ENCODE measurements at places on chromosomes 3 and 15.

DNA sequence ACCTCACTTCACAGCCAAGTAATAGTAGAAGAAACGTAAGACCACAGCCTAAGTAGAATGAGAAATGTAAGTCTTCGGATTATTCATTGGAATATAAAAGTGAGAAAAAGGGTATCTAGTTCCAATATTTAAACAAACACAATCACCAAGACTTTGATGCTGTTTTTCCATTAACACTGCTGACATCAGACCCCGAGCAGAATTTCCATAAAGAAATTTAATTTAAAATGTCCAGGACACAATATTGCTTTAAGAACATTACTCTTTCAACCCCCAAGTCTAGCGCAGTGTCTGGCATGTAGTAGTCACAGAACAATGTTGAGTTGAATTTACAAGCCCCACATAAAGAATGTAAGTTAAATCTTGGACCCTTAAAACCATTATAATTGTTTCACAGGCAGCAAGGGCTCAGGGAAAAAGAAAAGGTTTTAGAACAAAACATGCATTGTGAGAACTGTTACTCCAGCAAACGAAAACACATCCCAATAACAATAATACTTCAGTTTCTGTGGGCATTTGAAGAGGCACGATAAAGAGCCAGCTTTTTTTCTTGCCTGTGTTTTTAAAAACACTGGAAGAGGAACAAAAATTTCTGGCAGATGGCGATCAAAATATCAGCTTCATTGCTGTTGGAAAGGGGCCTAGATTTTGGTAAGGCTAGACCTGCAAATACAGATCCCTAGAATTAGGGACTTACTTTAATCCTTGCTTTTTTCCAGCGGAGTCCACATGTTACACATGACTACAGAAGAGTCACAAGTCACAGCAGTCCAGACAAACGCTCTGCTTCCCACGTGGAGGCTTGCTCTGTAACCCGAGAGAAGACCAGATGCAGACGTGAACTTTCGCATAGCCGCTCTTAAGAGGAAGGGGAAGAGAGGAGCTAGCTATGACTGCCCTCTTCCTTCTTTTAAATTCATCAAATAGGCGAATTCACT is 77.9 kb upstream of the IGSF10 start:
- no peak for DNase-seq

DNA sequence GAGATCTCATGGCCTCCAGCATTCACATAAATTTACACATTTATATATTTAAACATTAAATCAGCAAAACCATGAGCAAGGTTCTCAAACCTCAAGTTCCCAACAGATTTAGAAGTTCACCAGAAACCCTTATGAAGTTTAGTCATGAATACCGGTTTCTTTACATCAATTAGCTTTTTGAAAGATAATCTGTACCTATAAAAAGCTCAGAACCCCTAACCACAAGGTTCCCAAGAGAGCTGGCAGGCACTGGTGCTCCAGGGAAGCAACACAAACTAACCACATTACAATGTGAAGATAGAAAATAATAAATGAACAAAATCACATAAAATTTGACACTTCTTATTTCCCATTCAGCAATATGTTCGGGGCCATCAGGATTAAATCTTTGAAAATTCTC is 150.9 kb downstream of the FBN1 start:
- no peak for DNase-seq

GRCh38 chr3:50156549-50157493 is 1.7 kb downstream of the SEMA3F start:
- no peak for DNase-seq

- no peak for DNase-seq
These were observed 355.0 kb upstream of the CFAP20DC start for GRCh38 chr3:59404851-59405250.

DNA sequence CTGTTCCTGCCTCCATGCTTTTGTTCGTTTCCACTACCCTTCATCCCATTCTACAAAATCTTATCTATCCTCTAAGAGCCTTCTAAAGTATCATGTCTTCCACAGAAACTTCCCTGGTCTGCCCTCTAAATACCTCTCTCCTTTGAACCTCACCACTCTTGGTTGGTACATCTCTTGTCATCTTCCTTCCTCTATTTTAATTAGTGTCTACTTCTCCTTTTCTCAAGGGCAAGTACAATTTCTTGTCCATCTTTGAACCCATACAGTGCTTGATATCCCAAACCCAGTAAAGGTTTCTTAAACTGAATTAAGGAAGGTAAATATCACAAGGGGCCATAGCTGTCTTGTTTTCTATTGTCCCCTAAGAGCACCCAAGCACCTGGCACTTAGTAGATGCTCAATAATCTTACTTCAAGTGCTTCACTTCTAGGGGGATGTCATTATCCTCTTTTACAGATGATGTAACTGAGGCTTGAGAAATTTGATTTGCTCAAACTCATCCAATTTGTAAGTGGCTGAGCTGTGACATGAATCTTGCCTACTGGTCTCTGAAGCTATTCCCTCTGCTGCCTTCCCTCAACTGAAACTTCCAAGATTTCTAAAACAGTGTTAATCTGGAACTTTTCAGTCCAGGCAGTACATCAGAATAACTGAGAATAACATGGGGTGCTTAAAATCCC is 2.6 kb upstream of the DAPK2 start:
- no peak for DNase-seq

DNA sequence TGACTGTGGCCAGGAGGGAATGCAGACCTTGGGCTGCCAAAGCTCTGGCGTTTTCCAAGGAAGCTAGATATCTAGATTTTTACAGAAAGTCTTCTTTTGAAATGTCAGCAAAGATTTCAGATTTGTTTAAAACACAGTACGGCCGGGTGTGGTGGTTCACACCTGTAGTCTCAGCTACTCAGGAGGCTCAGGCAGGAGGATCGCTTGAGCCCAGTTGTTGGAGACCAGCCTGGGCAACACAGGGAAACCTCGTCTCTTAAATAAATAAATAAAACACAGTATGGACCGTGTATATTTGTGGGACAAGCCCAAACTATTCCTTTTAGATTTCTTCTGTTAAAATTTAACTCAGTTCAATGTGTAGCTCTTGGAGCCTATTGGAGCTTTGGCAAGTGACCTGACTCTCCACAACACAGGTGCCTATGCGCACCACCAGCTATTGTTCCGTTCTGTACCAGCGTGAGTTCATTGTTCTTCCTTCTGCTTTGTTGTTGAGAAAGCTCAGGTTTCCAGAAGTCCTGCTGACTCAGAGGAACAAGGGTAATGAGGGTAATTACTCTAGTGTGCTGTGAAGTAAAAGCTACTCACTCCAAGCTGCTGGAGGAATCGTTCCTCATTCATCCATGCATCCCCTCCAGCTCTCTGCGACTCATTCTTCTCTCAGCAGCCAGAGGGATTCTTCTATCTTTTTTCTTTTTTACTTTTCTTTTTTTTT is 73.1 kb upstream of the SLC6A6 start:
- DNase-seq, result no peak

DNA sequence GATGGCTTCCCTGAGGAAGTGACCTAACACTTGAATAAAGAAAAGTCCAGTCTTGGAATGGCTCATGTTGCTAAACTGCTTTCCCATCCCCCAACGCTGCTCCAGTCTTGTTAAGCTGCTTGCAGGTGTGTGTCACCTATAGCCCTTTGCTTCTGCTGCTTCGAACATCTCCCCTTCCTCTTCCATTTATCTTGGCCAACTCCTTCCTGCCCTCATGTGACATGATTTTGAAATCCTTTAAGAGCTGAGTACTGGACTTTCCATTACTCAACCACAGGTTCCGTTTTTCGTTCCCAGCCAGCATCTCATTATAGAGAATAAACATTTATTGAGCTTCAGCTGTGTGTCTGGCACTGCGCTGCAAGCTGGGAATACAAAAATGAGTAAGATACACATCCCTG is 1.7 kb downstream of the ATG7 start:
- DNase-seq, result no peak

GRCh38 chr15:44058126-44058525 is 136.9 kb downstream of the FRMD5 start:
- no peak for DNase-seq

DNA sequence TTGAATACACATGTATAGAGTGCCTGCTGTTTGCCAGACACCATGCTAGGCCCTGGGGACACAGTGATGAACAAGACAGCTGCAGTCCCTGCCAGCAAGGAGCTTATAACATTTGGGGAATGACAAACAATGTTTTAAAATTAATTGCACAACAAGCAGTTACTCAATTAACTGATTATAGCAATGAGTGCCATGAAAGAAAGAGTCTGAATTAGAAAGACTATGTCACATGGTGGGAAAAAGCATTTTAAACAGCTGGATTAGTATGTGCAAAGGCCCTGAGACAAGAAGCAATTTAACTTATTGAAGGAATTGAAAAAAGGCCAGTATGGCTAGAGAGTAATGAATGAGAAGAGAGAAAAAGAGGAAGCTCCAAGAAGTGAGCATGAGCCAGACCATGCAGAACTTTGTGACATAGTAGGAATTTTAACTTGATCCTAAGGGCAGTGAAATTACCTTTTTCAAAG is 64.5 kb upstream of the PLXNA1 start:
- no peak for DNase-seq

DNA sequence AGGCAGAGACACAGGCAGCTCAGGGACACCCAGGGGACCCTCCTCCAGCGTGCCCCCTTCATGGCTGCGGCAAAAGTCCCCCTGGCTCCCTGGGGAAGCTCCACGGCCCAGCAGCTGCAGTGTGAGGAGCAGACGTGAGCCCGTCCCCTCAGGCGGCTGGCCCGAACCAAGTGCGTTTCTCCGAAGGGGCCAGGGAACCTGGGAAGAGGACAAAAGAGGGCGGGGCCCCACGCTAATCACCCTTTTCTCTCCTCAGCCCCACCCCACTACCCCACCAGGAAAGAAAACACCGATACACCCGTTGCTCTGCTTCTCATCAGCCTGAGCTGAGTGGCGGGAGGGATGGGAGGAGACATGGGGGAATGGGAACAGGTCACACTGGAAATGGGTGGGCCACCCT is at the start of gene MUC4:
MUC4 (minus strand) TSS at position 174 of the 400 bp plus-strand sequence; CDS start at position 62, 112 bp downstream.
- DNase-seq, result no peak

- no peak for DNase-seq
These were observed 376.0 kb upstream of the ALCAM start for GRCh38 chr3:104990758-104991157.

DNA sequence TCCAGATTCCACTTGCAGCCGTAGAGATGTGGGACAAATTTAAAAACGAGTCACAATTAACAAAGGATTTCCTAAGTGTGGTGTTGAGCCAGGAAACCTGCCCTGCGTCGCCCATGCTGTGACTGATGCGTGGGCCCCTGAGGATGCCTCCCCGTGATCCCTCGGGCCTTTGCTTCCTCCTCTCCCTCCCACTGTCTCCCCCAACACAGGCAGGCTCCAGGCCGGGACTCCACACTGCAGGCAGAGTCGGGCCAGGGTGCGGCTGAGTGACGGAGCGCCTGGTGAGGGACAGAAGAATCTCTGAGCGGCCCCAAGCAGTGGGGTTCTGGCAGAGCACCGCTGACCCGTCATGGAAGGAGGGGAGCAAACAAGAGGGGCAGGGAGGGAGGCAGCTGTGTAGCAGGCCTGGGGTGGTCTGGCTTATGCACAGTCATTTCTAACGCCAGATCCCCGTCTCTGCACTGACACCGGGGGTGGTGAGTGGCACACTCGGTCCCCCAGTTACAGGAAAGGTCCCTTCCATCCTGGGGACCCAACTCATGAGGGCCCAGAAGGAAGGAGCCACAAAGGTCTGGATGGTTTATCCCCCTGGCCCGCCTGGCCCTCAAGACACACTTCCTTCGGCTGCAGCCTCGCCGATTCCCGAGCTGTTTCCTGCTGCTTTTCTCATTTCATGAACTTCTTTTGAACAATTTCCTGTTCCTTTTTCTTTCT is 91.0 kb downstream of the XXYLT1 start:
- DNase-seq, result no peak

DNA sequence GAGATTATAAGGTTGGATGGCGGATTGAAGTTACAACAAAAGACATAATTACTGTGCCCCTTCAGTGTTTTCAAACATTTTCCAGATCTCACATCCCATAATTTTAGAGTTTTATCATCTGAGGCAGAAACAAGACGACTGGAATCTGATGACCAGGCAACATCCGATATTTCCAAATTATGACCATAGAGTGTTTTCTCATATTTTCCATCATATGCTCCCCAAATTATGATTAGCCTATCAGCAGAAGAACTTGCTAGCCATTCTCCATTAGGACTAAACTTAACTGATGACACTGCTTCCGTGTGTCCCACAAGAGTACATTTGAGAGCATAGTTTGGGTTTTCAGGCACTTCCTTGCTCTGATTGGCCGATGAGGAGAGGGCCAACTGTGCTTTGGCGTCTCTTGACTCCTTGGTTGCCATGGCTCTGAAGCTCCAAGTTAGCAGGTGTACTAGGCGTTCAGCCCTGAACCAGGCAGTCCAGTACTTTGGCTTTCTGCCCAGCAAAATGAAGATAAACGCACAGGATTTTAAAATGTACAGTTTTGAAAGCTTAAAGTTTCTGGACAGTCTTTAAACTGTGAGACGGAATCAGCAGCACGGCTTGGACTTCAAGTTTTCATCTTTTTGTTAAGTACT is 638 bp downstream of the WDR5B start:
- no peak for DNase-seq

- no peak for DNase-seq
These were observed 19.1 kb downstream of the ZDHHC19 start for GRCh38 chr3:196192036-196192523.

DNA sequence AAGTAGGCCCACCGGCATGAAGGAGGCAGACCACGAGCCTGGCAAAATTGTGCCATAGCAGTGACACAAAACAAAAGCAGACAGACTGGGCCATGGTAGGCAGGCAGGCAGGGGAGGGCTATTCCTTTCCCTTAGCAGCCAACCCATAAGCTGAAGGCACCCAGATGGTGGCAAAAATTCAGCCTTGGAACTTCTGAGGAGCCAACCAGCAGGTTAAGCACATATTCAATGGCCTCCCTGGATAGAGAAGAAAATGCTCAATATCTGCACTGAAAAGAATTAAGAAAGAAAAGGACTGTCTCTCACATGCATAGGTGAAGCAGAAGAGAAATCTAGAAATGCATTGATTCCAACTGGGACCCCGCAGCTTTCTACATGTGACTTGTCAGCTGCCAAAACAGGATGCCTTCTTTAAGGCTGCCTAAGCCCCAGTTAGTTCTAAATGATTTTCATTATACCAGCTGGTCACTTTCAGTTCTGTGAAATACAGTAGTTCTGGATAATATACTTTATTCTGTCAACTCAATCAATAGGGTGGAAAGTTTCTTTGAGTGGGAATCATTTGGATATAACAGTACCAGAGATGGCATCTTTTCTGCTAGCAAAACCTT is 2.7 kb downstream of the PRICKLE2 start:
- DNase-seq, result no peak

GRCh38 chr15:88646088-88646405 is 7.2 kb downstream of the ISG20 start:
- DNase-seq, result no peak

- DNase-seq, result no peak
These were observed 330.9 kb downstream of the ERC2 start for GRCh38 chr3:56137415-56137814.

- DNase-seq, result no peak
These were observed 341.7 kb upstream of the KCNMB2 start for GRCh38 chr3:178194539-178194938.

DNA sequence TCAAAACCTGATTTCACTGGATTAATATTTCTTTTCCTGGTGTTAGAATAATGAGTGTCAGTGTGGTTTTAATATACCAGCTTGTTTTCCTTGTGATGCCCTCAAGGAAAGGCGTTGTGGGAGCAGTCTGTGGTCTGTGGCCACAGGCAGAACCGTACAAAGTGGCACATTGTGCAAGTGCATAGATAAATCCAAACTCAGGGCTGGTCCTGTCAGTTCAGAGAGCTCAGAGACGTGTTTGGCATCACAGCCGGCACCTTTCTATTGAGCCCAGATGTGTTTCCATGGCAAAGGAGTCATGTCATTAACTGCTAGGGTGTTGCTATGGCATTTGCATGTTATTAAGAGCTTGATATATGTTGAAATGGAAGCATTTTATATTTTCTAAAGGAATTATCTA is 289.9 kb upstream of the RASGRP1 start:
- DNase-seq, result no peak

- DNase-seq, result no peak
These were observed 77.0 kb downstream of the SLC7A14 start for GRCh38 chr3:170508839-170509238.
